Cerebellar nuclear complex (tissue), 1 donor: ENCODE measurements at places on chromosomes 16 and 17.

GRCh38 chr16:59701963-59702930, 968.1 kb upstream of the GOT2 start:
- DNase-seq, result no peak

GRCh38 chr16:79184464-79185030, 416.0 kb downstream of the MAF start:
- DNase-seq, result no peak

GRCh38 chr17:40921026-40921425, 16.4 kb downstream of the KRT23 start:
- no peak for DNase-seq

DNA sequence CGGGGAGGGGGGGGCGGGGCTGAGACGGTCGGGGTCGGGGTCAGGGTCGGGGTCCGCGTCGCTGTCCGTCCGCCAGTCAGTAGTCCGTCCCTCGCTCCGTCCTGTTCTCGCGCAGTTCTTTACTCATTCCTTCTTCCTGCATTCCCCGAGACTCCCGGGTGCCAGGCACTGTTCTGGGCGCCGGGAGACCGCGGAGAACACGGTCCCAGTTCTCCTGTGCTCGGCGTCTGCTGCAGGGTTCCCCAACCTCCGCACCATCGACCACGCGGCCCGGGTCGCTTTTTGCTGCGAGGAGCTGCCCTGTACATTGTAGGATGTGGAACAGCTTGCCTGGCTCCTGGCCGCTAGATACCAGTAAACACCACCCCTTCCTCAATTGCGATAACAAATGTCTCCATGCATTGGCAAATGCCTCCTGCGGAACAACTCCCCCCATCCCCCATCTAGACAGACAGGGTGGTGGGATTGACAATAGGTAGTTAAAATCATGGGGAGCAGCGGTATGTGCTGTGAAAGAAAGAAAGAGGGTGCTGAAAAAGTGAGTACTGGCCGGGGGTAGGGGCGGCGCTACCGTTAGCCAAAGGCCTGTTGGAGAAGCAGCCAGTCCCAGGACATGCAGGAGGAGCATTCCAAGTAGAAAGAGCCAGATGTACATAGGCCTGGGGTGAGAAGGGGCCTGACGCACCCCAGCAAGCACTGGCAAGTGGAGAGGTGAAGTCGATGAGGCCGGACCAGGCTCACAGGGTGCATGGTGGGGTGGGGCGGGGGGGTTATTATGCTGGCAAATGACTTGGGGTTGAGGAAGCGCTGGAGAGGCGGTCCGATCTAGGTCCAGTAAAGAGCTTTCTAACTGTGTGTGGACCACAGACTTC, 631 bp downstream of the TRAF7 start:
- DNase-seq, result no peak

DNA sequence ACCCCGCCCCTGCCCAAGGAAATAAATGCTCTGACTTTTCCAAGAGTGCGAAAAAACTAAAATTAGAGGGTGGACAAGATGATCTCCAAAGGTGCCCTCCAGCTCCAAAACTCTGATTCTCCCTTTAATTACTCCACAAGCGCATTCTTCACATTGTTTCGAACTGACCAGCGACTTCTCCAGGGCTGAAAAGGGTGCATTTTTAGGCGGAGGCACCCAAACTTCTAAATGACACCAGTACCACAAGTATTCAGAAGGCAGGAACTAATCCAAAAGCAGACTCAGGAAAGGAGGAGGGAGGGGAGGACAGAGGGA, 750 bp downstream of the ZFHX3 start:
- DNase-seq, result no peak

DNA sequence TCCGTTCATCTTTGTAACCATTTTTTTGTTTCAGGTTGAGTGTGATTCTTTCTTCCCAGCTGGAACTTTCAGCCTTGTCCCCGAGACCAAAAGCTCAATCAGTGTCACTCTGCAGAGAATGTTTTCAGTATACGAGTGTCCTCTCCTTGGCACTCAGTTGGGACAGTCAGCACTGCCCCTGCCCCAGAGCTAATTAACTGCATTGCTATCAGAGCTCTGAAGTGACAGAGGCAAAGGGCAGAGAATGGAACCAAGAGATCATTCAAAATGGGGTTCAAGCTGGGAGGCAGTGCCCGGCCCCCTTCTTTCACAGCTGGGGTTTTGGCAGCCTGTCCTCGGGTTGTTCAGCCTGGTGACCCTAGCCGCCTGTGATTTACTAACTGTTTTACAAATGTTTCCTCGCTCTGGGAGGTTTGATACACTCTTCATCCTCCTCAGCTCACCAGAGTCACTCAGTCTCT, 195.9 kb upstream of the TBX2 start:
- DNase-seq, result no peak

GRCh38 chr17:68161644-68162428, 86.0 kb upstream of the AMZ2 start:
- DNase-seq, result no peak

GRCh38 chr16:7561908-7562405, 229.3 kb downstream of the RBFOX1 start:
- no peak for DNase-seq
